ENCODE measurements at places on chromosomes 7 and 10.

GRCh38 chr10:14605231-14605925 is 169.3 kb downstream of the FAM107B start:
- no peak for DNase-seq

GRCh38 chr7:34973400-34973760 is 63.9 kb downstream of the DPY19L1 start:
- DNase-seq, result no peak

DNA sequence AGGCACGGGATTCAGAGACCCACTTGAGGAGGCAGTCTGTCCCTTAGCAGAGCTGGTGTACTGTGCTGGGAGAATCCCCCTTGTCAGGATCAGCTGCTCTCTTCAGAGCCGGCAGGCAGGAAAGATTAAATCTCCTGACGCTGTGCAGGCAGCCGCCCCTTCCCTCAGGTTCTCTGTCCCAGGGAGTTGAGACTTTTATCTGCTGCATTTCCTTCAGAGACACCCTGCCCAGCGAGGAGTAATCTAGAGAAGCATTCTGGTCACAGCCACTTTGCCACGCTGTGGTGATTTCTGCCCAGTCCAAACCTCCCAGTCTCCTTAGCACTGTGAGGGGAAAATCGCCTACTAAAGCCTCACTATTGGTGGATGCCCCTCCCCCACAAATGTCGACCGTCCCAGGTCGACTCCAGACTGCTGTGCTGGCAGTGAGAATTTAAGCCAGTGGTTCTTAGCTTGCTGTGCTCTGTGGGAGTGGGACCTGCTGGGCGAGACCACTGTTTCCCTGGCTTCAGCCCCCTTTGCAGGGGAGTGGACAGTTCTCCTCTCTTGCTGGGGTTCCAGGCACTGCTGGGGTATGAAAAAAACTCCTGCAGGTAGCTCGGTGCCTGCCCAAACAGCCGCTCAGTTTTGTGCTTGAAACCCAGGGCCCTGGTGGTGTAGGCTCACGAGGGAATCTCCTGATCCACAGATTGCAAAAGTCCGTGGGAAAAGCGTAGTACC is 265.4 kb downstream of the ZWINT start:
- no peak for DNase-seq

- DNase-seq, result no peak
Observed at GRCh38 chr10:50999163-50999562, 75.1 kb upstream of the PRKG1 start.

GRCh38 chr10:100509241-100509840 is 10.3 kb downstream of the SEC31B start:
- DNase-seq, result no peak

GRCh38 chr7:78490524-78490923 is 692.0 kb downstream of the PHTF2 start:
- no peak for DNase-seq

- no peak for DNase-seq
Observed at GRCh38 chr7:111043561-111043960, 47.4 kb upstream of the LRRN3 start.

DNA sequence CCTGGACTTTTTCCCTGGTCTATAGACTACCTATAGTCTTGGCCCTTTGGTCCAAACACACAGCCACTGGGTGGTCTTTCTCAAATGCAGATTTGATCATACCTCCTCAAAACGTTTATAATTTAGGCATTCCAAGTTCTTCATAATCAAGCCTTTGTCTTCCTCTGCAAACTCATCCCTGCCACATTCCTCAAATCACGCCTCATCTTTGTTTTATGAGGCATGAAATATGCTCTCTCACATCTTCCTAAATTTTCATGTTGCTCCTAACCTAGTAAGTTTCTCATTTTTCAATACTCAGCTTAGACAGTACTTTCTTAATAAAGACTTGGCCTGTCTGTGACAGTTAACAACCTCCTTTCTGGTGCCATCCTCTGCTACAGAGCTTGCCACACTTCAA is 10.9 kb upstream of the HERC4 start:
- no peak for DNase-seq

DNA sequence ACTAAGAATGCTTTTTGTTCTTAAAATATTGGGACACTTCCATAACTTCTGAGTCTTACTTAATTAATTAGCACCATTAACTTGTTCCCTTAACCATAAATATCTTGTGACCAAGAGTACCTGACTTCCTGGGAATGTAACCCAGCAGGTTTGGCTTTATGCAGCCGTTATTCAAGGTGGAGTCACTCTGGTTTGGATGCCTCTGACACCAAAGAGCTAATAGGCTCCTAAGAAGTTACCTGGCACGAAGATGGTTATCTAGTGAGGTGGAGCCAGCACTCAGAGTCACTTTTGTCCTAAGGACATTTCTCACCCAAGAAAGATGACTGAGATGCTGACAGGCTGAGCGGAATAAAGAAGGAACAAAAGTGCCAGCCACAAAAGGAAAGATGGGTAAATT is 172.3 kb downstream of the C1GALT1 start:
- DNase-seq, result no peak

DNA sequence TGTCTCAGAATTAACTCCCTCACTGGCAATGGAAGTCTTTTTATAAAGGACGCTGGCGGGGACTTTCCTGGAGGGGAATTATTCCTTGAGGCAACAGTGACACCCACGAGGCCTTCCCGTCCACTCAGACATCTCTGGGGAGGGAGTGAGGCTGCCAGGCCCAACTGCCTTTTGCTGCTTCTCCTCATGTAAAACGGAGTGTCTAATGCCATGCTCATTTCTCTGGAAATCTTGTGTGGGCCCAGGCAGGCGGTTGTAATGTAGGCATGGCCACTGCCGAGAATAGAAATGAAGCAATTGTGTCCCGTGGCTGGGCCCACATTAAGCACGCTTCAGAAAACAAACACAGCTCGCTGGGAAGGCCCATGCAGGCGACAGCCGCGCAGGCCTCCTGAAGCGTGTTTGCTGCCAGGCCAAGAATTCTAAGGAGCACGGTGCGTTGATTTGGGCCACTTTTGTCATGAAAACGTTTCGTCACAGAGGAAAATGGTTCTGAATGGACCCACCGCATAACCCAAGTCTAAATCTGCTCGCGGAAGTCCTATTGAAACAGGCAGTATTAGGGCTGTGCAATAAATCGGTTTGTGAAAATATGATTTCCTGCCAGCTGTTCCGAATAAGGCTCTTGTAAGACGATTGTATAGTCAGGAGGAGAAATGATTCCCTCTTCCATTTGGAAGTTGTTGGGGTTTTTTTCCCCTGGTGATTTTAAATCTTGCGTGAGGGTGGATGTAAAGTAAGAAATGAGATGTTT is 104.2 kb upstream of the CHST15 start:
- peak; percentile 25 for DNase-seq
